ENCODE measurements at places on chromosomes 5 and 9.

DNA sequence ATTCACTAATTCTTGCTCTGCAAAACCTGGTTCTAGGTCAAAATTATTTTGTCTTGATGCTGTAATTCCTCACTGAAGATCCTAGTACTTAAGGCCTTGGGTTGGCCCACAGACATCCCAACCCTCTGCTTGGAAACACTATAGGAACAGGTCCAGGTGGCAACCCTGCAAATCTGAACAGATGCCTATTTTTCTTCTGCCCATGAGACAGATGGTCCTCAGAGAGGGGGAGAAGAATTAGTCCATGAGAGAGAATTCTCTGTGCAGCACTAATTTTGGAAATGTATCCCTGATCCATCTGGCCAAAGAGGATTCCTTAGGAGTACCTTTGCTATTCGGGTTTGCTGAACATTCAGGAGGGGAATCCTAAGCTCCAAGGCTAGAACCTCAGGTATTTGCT is 156.3 kb downstream of the ELAVL2 start:
- no peak for DNase-seq

DNA sequence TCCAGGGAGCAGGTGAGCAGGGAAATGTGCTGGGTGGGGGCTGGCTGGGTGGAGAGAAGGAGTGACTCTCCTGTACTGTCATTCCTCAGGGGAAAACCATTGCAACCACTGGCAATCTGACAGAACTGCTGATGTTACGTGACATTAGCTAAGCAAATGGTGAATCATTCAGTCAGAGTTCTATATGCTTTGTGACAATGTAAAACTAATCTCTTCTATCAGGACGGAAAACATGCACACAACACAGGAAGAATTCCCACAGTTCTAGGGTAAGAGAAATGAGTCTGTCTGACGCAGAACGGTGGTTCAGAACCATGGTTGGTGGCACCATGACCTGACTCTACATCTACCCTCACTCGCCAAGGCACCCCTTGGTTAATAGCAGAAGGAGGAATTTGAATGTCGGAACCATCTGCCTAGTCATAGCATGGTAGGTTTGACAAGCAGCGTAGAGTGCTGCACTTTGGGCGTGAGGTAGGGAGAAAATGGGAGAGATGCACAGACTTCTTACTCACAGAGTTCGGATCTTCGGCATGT is 243.6 kb upstream of the PANK3 start:
- DNase-seq = no peak

DNA sequence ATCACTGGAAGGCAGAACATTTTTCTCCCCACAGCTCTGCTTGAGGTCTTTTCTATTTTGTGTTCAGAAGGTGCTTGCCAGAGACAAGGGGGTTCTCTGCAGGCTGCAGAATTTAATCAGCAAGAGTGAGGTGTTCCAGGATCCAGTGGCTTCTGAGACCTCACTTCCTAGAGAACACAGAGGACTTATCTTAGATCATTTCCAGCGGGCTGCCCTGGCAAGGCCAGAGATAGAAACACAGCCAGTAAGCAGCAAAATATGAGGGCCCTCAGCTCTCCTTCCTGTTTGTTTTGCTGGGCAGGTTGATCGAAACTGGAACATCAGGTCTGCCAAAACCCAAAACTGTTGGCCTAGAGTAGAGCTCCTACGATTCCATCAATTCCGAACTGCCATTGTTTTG is 187.3 kb downstream of the DIRAS2 start:
- no peak for DNase-seq

- no peak for DNase-seq
Measured at GRCh38 chr9:80804873-80805272, 884.5 kb downstream of the TLE1 start.

- no peak for DNase-seq
Measured at GRCh38 chr5:147558826-147559225, 49.0 kb upstream of the DPYSL3 start.

GRCh38 chr9:2767800-2768677 is 50.7 kb downstream of the KCNV2 start:
- no peak for DNase-seq

GRCh38 chr5:132086277-132086794 is 12.7 kb downstream of the CSF2 start:
- DNase-seq = no peak

DNA sequence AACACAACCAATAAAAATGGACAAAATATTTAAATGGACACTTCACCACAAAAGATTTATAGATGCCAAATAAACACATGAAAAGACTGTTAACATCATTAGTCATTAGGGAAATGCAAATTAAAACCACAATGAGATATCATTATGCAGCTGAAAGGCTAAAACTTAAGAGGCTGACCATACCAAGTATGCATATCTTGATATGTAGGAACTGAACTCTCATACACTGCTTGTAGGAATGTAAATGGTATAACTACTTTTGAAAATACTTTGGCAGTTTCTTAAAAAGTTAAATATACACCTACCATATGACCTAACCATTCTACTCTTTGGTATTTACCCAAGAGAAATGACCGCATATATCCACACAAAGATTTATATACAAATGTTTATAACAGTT is 13.6 kb upstream of the ADAMTS12 start:
- DNase-seq = no peak

- DNase-seq = no peak
Measured at GRCh38 chr5:8192840-8193239, 323.9 kb downstream of the MTRR start.

DNA sequence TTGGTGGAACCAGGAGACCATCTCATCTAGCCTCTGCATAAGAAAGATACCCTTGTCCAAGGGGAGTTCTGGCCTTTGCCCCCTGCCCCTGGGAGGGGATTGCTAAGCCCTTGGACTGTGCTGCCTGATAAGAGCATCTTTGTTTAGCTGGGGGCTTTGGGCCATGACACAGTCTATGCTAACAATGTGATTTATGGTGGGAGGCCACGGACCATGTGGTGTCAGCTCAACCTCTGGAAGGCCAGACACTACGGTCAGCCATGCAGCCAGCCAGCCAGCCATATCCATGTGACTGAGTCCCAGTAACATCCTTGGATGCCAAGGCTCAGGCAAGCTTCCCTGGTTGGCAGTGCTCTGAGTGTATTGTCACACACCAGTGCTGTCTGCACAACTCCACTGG is 244.4 kb downstream of the FSTL4 start:
- no peak for DNase-seq

DNA sequence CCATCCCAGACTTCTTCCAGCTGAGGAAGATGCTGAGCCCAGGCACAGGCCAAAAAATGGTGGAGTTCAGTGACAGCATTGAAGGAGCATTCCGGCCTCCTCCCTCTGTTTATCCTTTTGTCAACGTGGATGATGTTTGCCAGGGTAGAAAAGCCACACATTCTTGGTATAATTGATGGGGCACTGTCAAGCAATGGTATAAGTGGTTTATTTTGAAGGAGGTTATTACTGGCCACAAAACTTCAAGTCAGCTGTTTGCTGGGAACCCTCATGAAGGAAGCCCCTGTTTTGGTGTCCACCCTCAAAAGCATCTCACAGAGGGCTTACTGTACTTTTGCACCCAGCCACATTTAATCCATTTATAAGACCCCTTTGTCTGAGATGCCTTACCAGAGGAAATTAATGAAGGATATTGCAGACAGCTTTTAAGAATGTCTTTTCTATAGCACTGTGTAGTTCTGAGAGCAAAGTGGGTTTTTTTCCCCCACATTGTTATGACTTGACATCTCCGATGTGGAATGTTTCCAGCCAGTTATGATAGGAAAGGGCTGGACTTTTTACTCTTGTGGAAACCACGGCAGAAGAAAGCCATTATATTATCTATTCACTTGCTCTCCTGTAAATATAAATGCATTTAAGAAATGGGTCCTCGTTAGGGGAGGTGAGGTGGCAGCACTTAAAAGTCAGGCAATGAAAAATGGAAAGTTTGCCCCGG is 95.5 kb upstream of the SPATA31D4 start:
- no peak for DNase-seq

- no peak for DNase-seq
Measured at GRCh38 chr5:43314724-43315123, 1.5 kb upstream of the HMGCS1 start.

- DNase-seq = no peak
Measured at GRCh38 chr5:179797741-179798140, 4.0 kb downstream of the LTC4S start.

GRCh38 chr5:62310426-62311143 is 4.6 kb downstream of the KIF2A start:
- no peak for DNase-seq

GRCh38 chr5:132219981-132220380 is 7.7 kb downstream of the P4HA2 start:
- DNase-seq = no peak

GRCh38 chr5:109759306-109759705 is 69.6 kb downstream of the MAN2A1 start:
- no peak for DNase-seq

- DNase-seq = no peak
Measured at GRCh38 chr5:67093279-67093678, 103.3 kb downstream of the CD180 start.

- no peak for DNase-seq
Measured at GRCh38 chr5:67181648-67182221, 14.9 kb downstream of the CD180 start.

DNA sequence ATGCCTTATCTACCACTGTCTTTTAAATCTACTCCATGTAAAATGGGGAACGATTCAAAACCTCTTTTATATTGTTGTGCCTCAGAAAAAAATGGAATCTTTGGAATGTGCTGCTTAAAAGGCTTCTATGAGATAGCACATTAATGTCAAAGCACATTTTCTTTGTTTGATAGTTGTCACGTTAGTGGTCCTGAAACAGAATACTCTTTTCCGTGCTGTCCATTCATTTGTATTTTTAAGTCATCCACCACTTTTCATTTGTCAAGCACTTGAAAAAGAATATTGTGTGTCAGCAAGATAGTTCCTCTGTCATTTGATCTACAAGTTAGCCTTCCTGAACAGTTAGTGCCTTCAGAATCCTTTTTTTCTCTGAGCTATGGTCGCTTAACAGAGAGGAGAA is 246.9 kb downstream of the MAST4 start:
- no peak for DNase-seq

DNA sequence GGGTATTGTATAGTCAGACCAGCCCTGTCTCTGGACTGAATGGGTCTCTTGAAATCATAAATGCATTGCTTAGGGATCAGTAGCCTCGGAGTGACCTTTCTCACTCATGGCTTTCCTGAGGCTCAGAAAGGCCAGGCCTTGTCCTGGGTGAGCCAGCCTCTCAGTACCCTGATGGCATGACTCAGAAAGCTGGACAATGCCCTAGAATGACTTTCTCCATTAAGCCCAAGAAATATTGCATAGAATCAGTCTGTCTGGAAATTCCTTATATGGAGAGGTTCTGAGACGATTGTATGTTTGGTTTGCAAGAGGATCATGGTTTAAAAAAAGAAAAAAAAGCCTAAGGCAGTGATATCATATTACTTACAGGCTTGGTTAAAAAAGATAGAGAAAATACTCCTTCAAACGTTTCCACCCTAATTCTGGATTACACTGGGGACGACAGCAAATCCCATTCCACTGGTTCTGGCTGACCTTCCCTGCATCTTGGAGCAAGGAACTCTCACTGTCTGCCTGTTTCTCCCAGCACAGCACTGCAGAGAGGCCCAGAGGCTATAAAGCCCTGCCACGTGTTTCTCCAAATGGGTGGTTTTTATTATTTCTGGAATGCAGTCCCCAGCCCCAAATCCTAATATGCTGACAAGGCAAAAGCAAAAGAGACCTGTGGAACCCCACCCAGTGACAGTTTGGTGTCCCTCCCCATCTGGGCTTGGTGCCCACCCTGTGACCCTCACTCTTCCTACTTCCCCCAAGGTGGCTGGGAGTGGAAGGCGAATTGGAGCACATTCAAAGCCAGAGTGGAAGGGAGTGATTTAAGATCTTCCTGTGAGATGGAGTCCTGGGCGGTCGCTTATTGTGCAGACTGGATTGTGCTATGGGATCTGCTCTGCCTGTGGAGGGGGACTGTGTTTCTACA is 34.4 kb downstream of the MAP1B start:
- no peak for DNase-seq

DNA sequence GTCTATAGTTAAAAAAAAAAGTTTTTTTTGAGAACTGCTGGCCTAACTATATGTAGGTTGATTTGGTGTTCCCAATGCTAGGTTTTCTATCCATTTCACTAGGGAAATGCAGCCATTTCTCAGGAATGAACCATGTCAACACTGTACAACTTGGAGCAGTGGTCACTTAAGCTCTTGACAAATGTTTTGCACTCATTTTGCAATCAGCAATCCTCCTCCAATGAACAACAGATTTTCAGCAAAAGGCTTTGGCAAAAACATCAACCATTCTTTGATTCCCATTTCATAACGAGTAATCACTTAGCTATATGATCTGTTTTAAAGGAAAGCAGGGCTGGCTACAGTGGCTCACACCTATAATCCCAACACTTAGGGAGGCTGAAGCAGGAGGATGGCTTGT is 17.9 kb downstream of the STRBP start:
- DNase-seq = no peak

GRCh38 chr9:31590091-31590490 is 794.4 kb upstream of the ACO1 start:
- DNase-seq = no peak

GRCh38 chr9:132381966-132382541 is 24.6 kb downstream of the TTF1 start:
- DNase-seq = no peak

DNA sequence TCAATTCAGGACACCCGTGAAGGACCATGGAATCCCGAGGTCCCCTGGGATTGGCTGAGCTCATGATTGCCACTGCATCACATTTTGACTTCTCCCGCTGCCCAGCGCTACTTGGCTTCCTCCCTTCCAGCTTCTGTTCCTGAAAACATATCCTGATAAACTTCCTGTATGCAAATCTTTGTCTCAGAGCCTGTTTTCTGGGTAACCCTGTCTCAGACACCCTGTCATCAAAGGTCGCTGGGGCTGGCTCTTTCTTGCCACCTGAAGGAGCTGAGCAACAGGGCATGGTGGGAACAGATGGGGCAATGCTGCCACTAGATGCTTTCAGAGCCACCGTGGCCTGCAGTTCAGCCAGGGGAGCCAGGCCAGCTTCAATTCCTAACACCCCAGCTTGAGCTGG is 154.3 kb upstream of the TBC1D2 start:
- DNase-seq = no peak

- no peak for DNase-seq
Measured at GRCh38 chr5:39447968-39448367, 23.2 kb upstream of the DAB2 start.

- no peak for DNase-seq
Measured at GRCh38 chr5:147466360-147466980, 43.4 kb downstream of the DPYSL3 start.

GRCh38 chr5:2894316-2894715 is 142.8 kb upstream of the IRX2 start:
- DNase-seq = no peak

DNA sequence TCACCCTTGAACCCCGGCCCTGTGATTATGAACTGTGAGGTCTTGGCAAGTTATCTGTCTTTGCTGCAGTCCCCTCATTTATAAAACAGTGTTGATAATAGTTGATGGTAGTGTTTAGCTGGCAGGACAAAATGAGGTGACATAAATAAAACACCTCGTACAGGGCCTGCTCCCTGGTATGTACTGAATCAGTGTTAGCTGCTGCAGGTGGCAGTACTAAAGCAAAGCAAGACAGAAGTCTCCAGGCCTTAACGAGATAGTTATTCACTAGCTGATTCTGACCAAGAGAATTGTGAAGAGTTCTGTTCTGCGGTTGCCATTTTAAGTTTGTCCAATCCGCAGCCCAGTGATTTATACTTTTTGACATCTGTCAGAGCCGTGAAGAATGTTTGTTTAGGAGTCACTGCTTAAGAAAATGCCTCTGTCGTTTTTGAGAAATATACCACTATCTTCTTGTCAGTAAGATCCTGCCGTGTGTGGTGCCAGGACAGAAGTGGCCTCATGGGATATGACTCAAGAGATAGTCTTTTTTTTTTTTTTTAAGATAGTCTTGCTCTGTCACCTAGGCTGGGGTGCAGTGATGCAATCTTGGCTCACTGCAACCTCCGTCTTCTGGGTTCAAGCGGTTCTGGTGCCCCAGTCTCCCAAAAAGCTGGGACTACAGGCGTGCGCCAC is 75.9 kb downstream of the KDM4C start:
- no peak for DNase-seq
